ENCODE measurements at places on chromosomes 4 and X. TPM values are rescaled to one million over a fixed set of nuclear protein-coding genes. Genes with fewer than 3 reads are reported as not detected.

GPR119 gene
- total RNA-seq = not detected

SCRG1 gene
- total RNA-seq = not detected

GATA1 gene
- total RNA-seq = not detected

SPON2 gene
- 3.4 TPM for total RNA-seq

DNA sequence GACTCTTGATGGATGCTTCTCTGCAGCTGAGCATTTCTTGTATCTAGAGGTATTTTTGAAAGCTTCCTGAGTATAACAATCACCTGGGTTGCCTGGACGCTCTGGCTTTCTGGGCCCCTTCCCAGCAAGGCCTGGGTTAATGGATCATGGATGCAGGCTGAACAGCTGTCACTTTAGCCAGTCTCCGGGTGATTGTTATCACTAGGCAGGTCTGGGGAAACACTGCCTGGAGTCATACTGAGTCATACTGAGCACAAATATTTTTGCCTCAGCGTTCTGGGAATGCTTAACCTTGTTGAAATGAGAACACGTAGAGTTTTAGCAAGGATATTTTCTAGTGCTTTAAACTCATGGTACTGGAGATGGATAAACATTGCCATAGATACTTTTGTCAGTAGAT, 102.6 kb downstream of the PHEX start:
- DNase-seq = peak; percentile 82
- H3K27me3 ChIP-seq = no peaks in the 10 kb centered on the region

DNA sequence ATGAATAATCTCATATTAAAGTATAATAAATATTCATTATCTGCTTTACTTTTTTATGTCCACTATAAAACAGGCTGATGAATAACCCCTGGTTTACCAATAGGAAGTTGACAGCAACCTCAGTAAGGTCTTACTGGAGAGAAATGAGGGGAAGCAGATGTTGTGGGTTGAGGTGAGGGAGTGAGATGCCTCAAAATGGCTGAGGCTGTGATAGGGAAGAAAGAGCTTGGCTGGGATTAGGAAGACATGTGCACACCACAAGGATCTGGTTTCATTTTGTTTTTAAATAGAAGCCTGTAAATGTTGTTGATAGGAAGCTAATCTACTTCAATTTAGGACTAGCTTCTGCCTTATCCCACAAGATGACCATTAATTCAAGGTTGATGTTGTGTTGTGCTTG, 14.4 kb upstream of the CYBB start:
- no peak for DNase-seq
- H3K27ac ChIP-seq = no peak overlapping the region
- no peaks in the 10 kb centered on the region for H3K36me3 ChIP-seq
- H3K27me3 ChIP-seq = no peaks in the 10 kb centered on the region
- no peaks in the 10 kb centered on the region for H3K4me1 ChIP-seq

GRCh38 chr4:108917255-108917654, 154.4 kb upstream of the ETNPPL start:
- H3K27me3 ChIP-seq = no peaks in the 10 kb centered on the region
- H3K4me3 ChIP-seq = no peak overlapping the region
- H3K36me3 ChIP-seq = no peaks in the 10 kb centered on the region
- no peak for DNase-seq
- no peaks in the 10 kb centered on the region for H3K4me1 ChIP-seq

DNA sequence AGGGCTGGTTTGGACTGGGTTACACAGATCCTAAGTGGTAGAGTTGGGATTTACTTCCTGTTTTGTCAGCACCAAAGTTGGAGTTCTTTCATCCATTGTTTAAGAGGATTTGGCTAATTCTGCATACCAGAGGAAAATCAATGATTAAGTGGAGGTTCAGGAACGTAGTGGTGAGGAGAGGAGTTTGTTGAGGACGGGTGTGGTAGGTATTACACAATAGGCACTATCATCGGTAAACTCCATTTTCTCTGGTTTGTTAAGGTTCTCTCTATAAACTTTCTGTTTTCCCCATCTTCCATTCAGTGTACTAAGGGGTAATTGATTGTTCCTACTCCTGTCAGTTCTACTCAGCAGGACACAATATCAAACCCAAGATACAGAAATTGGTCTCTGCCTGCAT, 107.5 kb upstream of the VCX2 start:
- no peak overlapping the region for H3K4me3 ChIP-seq

DNA sequence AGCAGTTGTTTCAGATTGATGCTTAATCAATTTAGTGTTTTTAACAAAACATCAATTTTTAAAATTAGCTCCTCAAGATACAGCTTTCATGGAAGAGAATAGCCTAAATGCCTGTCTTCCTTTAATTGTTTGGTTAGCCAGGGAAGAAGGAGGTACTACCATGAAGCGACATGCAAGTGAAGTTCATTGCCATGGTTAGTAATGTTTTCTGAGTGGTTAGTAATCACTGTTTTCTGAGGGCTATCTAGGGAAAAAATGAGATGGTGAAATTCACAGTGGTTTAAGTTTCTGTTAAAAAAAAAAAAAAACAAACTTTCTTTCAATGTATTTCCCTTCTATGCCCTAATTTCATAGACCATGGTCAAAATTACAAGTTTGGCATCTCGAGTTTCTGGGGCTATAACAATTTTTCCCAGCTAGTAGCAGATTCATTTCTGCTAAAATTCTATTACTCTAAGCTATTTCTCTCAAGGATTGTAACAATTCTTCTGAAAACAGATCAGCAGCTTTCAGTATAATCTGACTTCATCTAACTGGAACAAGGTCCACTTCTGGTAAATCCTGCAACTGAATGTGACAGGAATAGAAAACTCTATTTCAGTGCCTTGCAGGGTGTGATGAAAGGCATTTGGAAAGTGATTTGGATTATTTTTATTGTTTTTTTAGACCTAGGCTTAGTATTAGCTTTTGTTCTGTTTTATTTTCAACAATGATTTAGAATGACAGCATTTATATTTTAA, 157.0 kb downstream of the PCDH18 start:
- DNase-seq = peak; percentile 69
- H3K27ac ChIP-seq = peak overlapping the region; percentile 45
- H3K36me3 ChIP-seq = no peaks in the 10 kb centered on the region
- H3K4me3 ChIP-seq = no peak overlapping the region

- H3K36me3 ChIP-seq = no peaks in the 10 kb centered on the region
- no peaks in the 10 kb centered on the region for H3K4me1 ChIP-seq
- no peak overlapping the region for H3K27ac ChIP-seq
- no peak for DNase-seq
Observed at GRCh38 chr4:18524667-18525066, 503.1 kb upstream of the LCORL start.

- no peaks in the 10 kb centered on the region for H3K27me3 ChIP-seq
- no peaks in the 10 kb centered on the region for H3K4me1 ChIP-seq
- H3K27ac ChIP-seq = no peak overlapping the region
- H3K36me3 ChIP-seq = no peaks in the 10 kb centered on the region
- DNase-seq = no peak
- H3K4me3 ChIP-seq = no peak overlapping the region
Observed at GRCh38 chr4:132238697-132239096, 910.4 kb upstream of the PCDH10 start.

DNA sequence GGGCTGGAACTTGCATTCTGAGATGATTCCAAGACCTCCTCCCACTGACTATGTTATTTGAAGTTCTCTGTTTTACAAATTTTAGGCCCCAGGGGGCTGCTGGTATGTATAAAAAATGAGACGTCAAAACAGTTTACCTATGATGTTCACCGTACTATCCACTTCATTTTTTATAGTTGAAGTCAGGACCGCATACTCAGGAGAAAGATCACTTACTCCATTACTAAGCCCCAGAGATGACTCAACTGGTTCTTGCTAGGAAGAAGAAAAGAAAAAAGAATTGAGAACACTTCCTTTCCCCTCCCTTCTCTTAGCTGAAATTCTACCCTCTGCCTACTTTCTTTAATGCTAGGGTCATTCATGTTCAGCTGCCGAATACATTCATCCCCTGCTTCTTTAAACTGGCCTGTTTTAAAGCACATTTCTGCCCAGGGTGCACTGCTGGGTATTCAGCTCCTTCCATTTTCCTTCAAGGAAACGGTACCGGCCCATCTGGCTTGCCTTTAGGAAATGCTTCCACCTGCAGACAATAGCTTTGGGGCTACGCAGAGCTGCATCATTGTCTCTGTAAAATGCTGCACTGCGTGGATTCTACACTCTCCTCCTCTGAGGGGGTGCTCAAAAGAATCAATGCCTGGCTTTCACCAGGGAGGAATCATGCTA, 66.2 kb downstream of the IRF2 start:
- DNase-seq = peak; percentile 85
- no peak overlapping the region for H3K4me3 ChIP-seq
- H3K4me1 ChIP-seq = peaks cover 10% of the 10 kb centered on the region
- peaks cover 22% of the 10 kb centered on the region for H3K36me3 ChIP-seq
- H3K27me3 ChIP-seq = no peaks in the 10 kb centered on the region

- no peaks in the 10 kb centered on the region for H3K27me3 ChIP-seq
- peak overlapping the region; percentile 35 for H3K4me3 ChIP-seq
- peak overlapping the region; percentile 44 for H3K27ac ChIP-seq
Observed at GRCh38 chr4:120842031-120842430, 80.5 kb downstream of the PRDM5 start.

DNA sequence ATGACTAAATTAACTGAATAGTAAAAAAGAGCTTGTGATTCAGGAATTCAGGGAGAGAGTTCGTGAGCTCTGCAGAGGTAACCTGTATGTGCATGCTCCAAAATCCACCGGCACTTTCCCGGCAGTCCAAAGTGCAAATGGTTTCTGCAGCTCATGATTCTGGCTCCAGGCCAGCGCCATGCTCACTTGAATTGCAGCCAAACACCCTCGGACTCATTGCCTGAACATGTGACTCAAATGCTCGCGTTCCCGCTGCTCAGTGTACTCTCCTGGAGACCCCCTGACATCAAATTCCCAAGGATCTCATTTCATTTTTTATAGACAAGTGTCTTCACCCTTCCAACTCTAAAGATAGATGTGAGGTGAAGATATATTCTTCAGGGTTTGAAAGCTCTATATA, 44.1 kb upstream of the SH3RF1 start:
- 0 out of 2 replicates have a peak overlapping the region, but pooled peaks have one; percentile 13 for H3K4me3 ChIP-seq
- H3K27ac ChIP-seq = no peak overlapping the region
- H3K27me3 ChIP-seq = no peaks in the 10 kb centered on the region
- peaks cover 19% of the 10 kb centered on the region for H3K4me1 ChIP-seq

- H3K27me3 ChIP-seq = no peaks in the 10 kb centered on the region
- DNase-seq = no peak
- no peaks in the 10 kb centered on the region for H3K4me1 ChIP-seq
- no peak overlapping the region for H3K4me3 ChIP-seq
- no peaks in the 10 kb centered on the region for H3K36me3 ChIP-seq
Observed at GRCh38 chr4:51963841-51964517, 56.2 kb downstream of the LRRC66 start.

DNA sequence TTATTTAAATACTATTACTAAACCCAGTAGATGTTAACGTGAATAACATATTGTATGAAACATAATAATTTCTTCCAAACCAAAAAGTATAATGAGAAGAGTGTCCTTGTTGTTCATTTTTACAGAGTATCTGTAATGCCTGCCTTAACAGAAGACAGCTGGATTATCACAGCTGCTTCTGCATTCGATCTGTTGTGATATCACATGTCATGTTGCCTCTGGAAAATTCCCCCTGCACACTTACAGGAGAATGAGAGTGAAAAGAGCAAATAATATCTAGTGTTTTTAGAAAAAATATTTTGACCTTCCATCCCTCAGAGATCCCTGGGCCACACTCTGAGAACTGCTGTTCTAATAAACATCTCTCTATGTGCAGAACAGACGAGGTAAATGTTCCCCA, 240.1 kb upstream of the NOCT start:
- no peaks in the 10 kb centered on the region for H3K36me3 ChIP-seq
- no peak for DNase-seq
- 0 out of 2 replicates have a peak, but pooled peaks cover 3% of the 10 kb centered on the region for H3K4me1 ChIP-seq
- H3K27me3 ChIP-seq = no peaks in the 10 kb centered on the region
- no peak overlapping the region for H3K27ac ChIP-seq

- H3K36me3 ChIP-seq = no peaks in the 10 kb centered on the region
- H3K4me1 ChIP-seq = no peaks in the 10 kb centered on the region
- H3K4me3 ChIP-seq = no peak overlapping the region
- DNase-seq = no peak
- H3K27ac ChIP-seq = no peak overlapping the region
Observed at GRCh38 chr4:41870035-41870434, 65.2 kb upstream of the TMEM33 start.

DNA sequence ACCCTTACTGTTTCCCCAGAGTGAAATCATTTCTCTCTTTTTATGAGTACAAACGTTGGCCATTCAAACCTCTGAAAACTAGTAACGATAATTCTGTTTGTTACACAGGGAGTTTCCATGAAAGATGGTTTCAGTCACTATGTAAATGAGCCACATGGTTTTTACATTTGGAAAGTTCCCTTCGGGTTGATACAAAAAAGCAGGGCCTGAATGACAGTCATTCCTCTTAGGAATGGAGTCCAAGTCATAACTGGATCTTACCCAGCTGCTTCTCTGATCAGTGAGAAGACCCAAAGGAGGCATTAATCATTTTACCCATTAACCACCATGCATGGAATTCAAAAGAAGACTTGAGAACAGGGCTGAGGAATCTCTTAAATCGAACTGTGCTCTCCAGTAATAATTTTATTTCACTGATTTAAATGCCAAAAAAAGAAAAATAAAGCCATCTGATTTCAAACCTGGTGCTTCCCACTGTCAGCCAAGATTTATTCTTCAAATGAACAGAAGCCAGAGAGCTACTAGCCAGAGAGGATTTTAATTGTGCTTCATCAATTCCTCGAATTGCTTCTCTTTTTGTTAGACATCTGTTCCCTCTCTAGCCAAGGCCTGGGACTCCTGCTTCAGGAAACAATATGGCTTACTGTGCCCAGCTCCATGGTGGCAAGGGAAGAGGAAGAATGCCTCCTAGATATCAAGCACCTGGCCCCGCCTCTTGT, 3.2 kb downstream of the SOWAHB start:
- DNase-seq = no peak
- no peak overlapping the region for H3K27ac ChIP-seq
- peaks cover 27% of the 10 kb centered on the region for H3K27me3 ChIP-seq
- no peak overlapping the region for H3K4me3 ChIP-seq

GRCh38 chr4:29983890-29984289, 736.3 kb upstream of the PCDH7 start:
- no peak overlapping the region for H3K27ac ChIP-seq
- H3K27me3 ChIP-seq = no peaks in the 10 kb centered on the region
- no peak for DNase-seq
- H3K4me3 ChIP-seq = no peak overlapping the region

DNA sequence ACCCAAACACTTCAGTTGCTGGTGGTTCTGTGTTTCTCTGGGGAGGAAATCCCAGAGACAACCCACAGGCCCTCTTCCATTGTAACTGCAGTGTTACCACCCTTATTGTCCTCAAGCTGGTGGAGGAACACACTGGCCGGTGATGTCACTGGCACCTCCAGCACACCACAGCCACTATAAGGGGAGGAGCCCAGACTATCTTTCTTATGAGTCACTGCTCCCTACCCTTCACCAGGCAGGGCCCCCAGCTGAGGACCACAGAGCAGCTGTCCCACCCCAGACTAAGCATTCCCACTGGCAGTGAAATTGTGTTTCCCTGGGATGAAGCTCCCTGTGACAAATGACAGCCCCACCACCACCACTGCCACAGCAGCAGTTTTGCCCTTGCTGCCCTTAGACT, 171.8 kb upstream of the FGF16 start:
- no peaks in the 10 kb centered on the region for H3K36me3 ChIP-seq
- H3K27me3 ChIP-seq = no peaks in the 10 kb centered on the region
- no peaks in the 10 kb centered on the region for H3K4me1 ChIP-seq
- no peak overlapping the region for H3K4me3 ChIP-seq
- no peak overlapping the region for H3K27ac ChIP-seq

- H3K36me3 ChIP-seq = no peaks in the 10 kb centered on the region
Observed at GRCh38 chr4:98873059-98873458, 55.9 kb downstream of the EIF4E start.
